ENCODE measurements at places on chromosomes 12 and 14.

GRCh38 chr12:6630736-6631135 is 5.0 kb downstream of the LPAR5 start:
- DNase-seq, result no peak

DNA sequence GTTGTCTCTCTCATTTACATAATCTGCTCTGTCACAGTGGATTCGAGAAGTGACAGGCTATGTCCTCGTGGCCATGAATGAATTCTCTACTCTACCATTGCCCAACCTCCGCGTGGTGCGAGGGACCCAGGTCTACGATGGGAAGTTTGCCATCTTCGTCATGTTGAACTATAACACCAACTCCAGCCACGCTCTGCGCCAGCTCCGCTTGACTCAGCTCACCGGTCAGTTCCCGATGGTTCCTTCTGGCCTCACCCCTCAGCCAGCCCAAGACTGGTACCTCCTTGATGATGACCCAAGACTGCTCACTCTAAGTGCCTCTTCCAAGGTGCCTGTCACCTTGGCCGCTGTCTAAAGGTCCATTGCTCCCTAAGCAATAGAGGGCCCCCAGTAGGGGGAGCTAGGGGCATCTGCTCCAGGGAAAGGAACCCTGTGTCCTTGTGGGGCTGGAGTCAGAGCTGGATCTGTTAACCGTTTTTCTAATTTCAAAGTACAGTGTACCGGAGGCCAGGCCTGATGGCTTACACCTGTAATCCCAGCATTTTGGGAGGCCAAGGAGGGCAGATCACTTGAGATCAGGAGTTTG is 5.1 kb downstream of the ERBB3 start:
- peak; percentile 21 for DNase-seq

GRCh38 chr12:95940514-95940913 is 1.9 kb downstream of the CCDC38 start:
- no peak for DNase-seq

GRCh38 chr12:107983756-107984472 is 145.2 kb upstream of the WSCD2 start:
- no peak for DNase-seq

GRCh38 chr14:96683562-96684289 is 113.5 kb upstream of the VRK1 start:
- DNase-seq, result peak; percentile 8

DNA sequence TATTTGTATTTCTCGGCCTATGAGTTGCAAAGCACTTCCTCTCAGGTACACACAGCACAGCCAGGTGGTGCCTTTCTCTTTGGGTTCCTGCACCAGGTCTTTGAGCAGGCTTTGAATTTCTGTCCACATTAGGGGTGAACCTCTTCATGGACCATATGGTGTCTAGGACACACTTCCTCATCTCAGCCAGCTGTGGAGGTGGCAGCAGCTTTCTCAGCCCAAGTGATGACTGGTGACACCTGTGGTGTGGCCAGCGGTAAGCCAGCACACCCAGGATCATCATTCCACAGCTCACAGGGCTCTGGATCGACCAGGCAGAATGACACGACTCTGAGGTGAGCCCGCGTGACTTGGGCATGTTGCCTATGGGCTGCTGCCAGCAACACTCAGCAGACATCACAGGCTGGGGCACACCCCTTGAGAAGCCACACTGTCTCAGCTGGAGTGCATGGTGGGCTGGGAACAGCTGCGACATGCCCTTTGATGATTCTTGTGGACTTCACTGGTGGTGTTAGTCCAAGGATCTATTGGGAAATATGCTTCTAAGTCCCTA is 36.8 kb downstream of the SLC5A8 start:
- DNase-seq, result peak; percentile 0

DNA sequence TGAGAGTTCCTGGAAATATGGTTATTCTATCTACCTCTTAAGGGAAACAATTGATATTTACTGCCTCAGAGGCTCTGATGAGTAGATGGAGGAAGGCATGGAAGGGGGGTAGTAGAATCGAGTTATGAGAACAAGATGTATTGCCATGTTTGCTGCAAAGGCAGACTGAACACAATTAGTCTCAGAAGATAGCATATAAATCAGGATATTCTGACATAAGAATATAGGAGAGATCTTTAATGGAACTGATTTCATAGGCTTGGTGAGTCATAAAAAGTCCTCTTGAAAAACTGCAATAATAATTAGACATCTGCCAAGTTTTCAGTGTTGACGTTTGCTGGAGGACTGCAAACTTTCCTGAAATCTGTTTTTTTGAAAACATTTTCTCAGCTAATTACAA is 636.1 kb downstream of the TMTC2 start:
- no peak for DNase-seq

- DNase-seq, result no peak
Measured at GRCh38 chr14:30708157-30708556, 86.0 kb downstream of the SCFD1 start.

DNA sequence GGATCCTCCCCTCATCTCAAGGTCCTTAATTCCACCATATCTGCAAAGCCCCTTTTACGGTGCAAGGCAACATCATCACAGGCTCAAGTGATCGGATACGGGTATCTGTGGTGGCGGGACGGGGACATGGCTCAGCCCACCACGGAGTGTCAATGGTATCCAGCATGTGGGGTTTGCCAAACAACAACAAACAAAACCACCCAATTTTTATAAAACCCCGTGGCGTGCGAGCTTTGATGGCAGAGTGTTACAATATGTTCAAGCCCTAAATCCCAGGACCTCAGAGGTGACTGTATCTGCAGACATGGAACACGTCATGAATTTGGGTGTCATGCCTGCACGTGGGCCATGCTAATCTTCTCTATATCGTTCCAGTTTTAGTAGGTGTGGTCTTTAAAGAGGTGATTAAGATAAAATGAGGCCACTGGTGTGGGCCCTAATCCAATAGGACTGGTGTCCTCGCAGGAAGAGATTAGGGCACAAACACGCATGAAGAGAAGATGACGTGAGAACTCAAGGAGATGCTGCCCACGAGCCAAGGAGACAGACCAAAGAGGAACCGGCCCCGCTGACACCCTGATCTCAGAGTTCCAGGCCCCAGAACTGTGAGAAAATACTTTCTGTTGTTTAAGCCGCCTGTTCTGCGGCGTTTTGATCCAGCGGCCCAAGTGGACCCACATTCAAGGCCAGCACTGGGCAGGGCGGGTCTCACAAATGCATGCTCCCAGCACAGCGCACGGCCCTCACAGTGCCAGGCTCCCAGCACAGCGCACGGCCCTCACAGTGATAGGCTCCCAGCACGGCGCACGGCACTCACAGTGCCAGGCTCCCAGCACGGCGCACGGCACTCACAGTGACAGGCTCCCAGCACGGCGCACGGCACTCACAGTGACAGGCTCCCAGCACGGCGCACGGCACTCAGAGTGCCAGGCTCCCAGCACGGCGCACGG is 6.7 kb upstream of the GOLGA3 start:
- DNase-seq, result no peak

GRCh38 chr12:5138845-5139244 is 95.2 kb downstream of the KCNA5 start:
- no peak for DNase-seq

- DNase-seq, result no peak
Measured at GRCh38 chr12:107501681-107502080, 183.9 kb upstream of the PWP1 start.

GRCh38 chr14:103110681-103111231 is 12.5 kb upstream of the TNFAIP2 start:
- DNase-seq, result no peak

- no peak for DNase-seq
Measured at GRCh38 chr12:625998-626397, 37.2 kb downstream of the NINJ2 start.

- no peak for DNase-seq
Measured at GRCh38 chr14:49553106-49553505, 33.1 kb downstream of the RPS29 start.

GRCh38 chr14:74584951-74585350 is 27.1 kb downstream of the LTBP2 start:
- DNase-seq, result no peak

GRCh38 chr14:61565836-61566536 is 129.3 kb upstream of the HIF1A start:
- DNase-seq, result peak; percentile 98

DNA sequence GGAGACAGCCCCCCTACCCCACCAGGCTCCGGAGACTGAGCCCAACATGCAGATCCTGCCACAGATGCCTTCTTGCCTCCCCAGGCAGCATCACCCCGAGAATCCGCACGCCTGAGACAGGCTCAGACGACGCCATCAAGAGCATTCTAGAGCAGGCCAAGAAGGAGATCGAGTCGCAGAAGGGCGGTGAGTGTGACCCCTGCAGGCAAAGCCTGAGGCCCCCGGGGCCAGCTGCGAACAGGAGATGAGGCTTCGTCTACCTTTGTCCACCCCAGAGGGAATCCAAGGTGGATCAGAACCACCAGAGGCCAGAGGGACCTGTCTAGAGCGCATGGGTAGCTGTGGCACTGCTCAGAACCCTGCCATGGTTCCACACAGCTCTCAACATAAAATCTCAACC is 56.9 kb downstream of the PHETA1 start:
- no peak for DNase-seq

DNA sequence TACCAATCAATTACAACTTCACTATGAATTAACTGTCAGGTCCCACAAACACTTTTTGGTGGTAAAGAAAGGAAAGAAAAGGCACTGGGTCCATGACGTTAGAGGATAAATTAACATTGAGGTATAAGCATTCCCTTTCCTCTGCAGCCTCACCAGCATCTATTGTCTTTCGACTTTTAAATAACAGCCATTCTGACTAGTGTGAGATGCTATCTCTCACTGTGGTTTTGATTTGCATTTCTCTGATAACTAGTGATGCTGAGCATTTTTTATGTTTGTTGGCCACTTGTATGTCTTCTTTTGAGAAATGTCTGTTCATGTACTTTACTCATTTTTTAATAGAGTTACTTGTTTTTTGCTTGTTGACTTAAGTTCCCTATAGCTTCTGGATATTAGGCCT is 9.4 kb downstream of the ANKS1B start:
- no peak for DNase-seq

GRCh38 chr14:98937021-98937420 is 335.0 kb downstream of the BCL11B start:
- no peak for DNase-seq

GRCh38 chr12:66829660-66830325 is 150.9 kb upstream of the GRIP1 start:
- no peak for DNase-seq

DNA sequence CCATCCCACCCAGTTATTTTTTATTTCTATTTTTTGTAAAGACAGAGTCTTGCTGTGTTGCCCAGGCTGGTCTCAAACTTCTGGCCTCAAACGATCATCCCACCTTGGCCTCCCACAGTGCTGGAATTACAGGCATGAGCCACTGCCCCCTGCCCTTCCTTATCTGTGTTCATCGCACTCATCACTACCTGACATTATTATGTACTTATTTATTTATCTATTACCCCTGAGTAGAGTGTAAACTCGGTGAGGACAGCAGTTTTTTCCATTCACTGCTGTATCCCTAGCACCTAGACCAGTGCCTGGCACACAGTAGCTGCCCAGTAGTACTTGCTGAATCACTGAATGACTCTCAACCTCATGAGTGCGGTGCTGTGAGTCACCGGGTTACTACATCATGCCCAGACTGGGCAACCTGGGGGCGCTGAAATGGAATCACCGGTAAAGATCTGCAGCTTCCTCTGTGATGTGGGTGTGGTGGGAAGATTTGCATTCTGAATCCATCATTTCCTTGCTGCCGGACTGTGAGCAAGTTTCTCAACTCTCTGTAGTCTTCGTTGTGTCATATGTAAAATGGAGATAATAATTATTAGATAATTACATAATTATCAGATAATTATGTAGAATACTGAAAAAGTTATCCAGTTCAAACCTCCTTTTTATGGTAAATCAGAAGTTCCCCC is 81.9 kb upstream of the USP44 start:
- DNase-seq, result peak; percentile 90

- DNase-seq, result peak; percentile 92
Measured at GRCh38 chr14:28651148-28651547, 115.4 kb upstream of the FOXG1 start.

DNA sequence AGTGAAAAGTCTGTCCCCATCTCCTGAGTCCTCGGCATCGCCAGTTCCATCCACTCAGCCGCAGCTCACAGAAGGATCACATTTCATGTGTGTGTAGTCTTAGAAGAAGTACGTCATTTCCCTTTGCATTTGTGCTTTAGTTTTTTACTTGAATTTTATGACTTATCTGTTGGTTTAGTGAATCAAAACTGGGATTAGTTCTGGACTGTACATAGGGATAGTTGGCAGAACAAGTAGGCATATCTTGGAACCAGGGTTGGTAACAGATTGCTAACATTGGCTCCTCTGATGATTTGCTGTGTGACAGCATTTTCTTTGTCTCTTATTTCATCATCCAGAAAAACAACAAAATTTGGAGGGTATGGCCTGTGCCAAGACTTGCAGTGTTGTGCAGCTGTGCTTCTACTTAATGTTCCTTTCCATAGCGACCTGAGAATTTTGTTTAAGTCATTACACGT is 69.6 kb upstream of the AEBP2 start:
- DNase-seq, result peak; percentile 75

DNA sequence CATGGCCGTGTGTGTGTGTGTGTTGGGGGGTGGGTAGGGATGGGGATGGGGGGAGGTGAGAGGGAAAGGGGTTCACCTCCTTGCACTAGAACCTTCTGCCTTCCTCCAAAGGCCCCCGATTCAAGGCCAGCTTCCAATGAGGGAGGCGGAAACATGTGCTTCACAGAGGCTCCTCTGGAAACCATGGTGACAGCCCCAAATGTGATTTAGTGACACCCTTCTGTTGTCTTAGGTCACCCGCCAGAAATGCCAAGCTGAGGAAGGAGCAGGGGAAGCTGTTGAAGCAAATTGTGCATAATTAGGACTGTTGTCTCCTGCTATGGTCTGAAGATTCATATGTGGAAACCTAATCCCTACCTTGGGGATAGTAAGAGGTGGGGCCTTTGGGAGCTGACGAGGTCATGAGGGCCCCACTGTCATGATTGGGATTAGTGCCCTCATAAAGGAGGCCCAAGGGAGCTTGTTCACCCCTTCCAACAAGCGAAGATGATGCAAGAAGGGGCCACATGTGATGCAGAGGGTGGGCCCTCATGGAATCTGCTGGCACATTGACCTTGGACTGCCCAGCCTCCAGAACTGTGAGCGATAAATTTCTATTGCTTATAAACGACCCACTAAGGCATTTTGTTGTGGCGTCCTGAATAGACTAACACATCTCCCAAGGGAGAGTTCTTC is 95.2 kb downstream of the AACS start:
- DNase-seq, result no peak

DNA sequence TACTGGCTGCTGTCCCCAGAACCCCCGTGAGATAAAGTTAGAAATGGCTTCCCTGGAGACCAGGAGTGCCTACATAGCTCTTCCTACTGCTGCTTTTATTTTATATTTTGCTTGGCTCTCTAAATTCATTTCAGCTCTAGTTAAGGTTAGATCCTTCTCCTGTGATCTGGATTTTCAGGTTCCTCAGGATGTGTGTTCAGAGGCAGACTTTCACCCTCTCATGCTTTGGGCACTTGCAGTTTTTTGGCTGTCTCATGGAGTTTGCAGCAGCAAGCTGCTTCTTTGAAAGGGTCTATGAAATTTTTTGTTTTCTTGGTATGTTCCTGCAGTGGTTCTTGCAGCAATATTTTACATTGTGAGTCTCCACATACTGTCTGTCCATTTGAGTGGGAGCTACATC is 93.3 kb downstream of the ATP23 start:
- DNase-seq, result no peak

All from fibroblast of mammary gland (primary cell).